NCI-H82 (cell line): ENCODE measurements at places on chromosomes 11 and 22.
A peak's percentile ranks its signal among the peaks of the same experiment; 100 is the strongest.

DNA sequence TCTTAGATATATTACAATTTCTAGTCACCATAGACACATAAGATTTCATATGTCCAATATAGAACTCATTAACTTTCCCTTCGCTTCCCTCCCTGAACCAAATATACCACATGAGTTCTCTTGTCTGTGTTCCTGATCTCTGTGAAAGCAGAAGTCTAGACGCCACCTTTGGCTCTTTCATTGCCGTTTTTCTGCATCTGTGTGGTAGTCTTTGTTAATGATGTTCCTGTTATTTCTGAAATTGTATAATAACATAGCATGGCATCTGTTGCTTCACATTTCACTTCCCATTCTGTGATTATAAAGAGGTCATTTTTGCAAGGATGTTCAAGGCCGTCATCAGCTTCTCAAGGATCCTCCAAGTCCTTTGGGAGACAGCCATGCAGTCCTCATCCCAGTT, 58.5 kb downstream of the NCAM1 start:
- no peak for DNase-seq

DNA sequence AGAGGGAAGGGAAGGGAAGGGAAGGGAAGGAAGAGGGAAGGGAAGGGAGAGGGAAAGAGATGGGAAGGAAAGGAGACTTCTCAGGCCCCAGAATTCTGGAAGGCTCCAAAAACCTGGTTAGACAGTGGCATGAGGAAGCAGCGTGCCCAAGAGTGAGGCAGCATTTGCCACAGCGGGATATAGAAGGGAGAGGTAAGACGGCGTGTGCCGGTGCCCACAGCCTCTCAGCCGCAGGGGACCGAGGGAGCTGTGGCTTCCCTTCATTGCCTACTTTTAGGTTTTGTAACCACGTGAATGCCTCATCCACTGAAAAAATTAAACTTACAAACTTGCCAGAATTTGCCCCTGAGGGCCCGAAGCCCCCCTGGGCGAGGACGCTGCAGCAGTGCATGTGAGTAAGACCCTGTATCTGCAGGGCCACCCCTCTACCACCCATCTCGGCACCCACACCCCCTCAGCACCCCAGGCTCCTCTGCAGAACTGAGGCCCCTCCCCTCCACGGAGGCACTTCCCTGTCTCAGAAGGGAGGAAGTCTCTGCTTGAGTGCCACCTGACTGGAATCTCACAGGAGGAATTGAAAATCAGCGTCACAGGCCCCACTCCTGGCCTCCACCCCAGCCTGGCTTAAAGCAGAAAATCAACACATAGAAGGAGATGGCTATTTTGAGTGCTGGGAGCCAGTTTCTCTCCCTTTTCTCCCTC, 58.1 kb downstream of the LINC01488 start:
- DNase-seq, result no peak

- DNase-seq, result peak; percentile 84
Observed at GRCh38 chr22:18075720-18076497, 1.9 kb upstream of the PEX26 start.

DNA sequence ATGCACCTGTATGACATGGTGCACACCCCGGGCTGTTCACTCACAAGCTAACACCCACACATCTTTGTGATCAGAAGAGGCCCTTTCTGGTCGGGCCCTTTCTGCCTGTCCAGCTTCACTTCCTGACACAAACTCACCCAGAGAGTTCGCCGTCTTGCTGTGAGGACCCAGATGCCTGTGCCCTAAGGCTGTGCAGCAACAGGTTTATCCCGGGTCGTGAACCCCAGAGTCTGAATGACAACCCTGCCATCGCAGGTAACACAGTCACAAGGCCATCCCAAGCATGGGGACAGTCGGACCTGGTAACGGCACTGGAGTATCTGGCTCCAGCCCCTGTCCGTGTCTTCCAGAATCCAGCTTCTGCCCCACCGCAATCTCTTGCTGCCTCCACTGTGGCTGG, 235.1 kb downstream of the BUD13 start:
- no peak for DNase-seq

GRCh38 chr11:65275906-65276305, 14.1 kb downstream of the POLA2 start:
- no peak for DNase-seq

DNA sequence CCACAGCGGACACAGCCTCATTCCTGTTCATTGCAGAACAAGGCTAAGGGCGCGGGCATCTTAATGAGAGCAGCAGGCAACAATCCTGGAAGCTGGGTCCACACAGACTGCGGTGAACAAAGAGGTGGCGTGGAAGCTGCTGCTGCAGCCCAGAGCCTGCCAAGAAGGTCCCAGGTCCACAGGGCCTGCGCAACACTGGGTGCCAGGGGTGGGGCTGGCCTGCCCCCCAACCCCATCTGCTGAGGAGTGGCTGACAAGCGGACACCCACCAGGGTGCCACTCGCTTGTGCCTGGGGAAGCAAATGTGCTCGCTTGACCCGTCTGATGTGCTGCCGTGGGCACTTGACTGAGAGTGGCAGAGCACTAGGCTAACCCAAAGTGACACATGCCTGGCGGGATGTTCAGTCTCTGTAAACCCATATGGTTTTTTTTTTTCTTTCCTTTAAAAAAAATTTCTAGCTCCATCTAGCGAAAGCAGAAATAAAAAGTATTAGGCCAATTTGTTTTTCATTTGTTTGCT, 83.2 kb upstream of the PITPNB start:
- no peak for DNase-seq

DNA sequence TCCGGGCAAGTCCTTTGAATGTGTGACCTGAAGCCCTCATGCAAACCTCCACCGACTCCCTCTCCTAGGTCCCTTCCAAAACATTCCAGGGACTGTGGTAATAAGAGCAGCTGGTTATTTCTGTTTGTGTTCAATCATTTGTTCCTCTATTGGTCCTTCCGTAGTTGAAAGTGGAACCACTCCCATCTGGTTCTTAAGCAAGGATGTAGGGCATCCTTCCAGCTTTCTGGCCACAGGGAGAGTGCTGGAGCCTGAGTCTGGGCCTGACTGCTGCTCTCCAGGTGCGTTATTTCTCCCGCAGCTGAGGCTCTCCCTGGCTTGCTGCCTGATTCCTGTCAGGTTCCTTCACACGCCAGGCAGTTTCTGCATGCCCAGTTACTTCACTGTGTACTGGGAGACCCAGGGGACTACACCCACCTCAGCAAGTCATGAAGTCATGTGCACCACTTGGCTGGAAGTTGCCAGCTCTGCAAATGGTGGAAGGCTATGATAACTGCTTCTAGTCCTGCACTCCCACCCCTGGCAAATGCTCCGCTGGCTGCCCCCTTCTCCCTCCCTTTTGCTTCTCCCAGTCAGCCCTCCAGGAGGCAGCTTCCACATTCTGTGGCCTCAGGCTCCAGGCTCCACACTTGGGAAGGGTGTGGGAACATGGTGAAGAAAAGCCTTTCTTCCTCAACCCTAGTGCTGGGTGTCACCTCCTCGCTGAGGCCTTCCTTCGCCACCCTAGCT, 4.0 kb upstream of the ALX4 start:
- DNase-seq, result no peak

DNA sequence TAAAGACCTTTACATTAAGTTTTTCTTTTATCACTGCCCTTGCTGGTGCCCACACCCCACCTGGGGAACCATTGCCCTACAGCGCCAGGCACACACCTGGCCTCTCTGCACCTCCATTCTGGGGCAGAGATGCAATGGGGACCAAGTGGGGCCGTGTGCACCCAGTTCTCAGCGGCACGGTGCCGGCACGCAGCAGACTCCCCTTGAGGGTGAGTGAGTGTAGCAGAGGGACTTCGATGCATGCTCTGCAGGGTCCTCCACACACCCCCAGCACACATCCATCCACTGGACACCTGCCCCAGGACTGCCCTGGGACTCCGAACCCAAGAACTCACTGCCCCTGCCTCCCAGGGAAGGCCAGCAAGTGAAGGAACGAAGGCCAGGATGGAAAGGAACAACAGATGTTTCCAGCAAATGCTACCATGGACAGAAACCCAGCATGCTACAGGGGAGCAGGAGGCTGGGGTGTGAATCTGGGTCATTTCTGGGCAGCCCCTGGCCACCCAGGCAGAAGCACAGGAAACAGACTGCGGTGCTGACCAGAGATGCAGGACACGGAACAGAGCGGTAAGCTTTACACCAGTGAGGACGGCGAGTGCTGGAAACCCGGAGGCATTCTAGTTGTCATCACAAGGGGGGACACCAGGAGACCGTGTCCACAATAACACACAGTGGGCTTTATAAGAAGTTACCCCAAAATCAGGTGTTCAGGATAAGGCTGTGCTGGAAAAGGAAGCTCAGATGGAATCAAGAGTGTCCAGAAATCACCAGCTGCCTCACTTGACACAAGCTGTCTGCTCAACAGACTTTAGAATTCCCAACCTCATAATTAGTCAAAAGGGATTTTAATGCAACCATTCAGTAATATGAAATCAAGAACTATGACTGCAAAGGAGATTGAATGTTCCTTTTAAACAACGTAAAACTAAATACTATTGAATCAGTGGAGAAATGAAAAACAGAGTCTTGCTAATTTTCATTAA, 32.7 kb upstream of the MOB2 start:
- DNase-seq, result no peak

DNA sequence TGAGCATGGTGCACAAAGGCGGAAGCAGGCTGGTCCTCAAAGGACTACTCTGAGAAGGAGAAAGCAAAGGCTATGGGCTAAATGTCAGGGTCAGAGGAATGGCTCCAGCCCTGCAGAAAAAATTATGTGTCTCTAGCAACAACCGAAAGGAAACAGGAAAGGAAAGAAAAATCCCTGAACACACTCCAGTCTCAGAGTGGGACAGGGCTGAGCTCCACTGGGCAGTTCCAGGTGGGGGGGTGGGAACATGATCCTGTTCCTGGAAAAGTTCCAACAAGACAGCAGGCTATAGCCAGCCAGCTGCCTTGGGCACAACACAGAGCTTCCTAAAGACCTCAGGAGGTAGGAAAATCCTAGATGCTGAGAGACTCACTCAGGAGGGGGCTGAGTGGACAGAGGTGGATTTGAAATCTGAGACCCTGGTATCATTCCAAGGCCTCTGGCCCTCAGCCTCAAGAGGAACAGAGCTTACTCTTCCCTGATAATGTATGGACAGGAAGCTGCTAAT, 1088.2 kb downstream of the TBC1D22A start:
- DNase-seq, result peak; percentile 94

DNA sequence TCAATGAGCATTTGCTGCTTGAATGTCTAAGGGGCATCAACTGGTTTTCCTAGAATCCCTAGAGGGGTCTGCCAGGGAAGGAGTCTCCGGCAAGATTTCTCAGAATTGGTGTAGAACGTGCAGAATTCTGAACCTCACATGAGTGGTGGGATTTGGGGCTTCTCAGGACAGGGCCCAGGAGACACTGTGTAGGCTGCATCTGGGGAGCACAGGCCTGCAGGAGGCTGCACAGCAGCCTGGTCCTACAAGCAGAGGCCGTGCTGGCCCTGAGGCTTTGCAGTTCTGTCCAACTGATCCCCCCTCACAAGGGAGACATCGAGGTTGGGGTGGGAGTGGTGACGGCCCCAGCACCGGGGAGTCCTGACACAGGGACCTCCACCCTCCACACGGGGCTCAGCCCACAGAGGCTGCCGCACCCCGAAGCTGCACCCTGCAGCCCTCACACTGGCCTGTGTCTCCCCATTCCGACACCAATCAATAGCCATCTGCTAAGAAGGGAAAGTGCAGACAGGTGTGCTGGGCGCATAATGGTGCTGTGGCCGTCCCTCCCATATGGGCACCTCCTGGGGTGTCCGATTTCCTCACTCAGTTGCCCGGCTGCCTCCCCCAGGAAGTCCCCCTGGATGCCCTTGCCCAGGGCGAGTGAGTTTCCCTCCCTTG, 688.1 kb downstream of the BRD1 start:
- DNase-seq, result no peak

- no peak for DNase-seq
Observed at GRCh38 chr22:26587991-26588613, 1.8 kb downstream of the TPST2 start.

- no peak for DNase-seq
Observed at GRCh38 chr11:94871491-94872185, 101.7 kb downstream of the CWC15 start.

- DNase-seq, result peak; percentile 75
Observed at GRCh38 chr11:10878408-10879214, 20.8 kb upstream of the ZBED5 start.

DNA sequence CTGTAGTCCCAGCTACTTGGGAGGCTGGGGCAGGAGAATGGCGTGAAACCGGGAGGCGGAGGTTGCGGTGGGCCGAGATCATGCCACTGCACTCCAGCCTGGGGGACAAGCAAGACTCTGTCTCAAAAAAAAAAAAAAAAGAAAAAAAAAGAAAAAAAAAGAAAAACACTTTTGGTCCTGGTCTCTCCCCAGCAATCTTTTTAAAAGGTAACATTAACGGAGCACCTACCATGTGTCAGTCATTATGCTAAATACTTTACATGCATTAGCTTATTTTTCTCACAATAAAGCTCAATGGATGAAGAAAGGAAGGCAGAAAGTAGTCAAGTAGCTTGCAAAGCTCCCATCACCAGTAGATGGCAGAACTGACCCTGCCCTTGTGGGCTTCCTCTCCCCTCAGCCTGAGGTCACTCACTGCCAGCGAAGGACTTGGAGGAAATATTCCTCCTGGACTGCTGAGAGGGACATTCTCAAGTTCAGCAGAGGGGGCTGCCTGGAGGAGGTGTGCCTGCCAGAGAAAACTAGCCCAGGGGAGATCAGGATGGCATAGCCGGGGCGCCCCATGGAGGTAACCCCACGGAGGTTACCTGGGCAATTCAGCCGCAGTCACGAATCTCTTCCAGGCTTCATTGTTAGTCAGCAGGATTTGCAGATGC, 15.5 kb downstream of the APOL3 start:
- peak; percentile 71 for DNase-seq

DNA sequence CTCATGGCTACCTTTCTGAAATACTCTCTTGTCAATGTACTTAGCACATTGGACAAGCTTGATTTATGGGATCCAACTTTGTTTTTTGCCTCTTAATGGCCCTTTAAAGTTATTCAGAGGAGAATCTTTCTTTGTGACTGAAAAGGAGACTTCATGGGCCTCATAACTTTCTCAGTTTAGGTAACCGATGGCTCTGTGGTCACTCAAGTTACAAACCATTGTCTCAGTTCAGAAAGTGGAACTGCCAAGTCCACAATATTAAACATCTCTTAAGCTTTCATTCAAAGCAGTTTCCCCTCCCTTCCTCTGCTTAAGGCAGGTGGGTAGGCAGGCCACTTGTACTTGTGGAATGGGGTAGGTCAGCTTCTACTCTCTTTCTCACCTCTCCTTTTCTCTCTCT, 12.3 kb upstream of the ARL14EP start:
- no peak for DNase-seq

GRCh38 chr11:111923951-111924350, 5.2 kb downstream of the C11orf52 start:
- DNase-seq, result no peak
